CD4-positive, alpha-beta T cell treated with Interleukin-1 beta for 1 hour (primary cell): ENCODE measurements at places on chromosomes 12 and 14.

GRCh38 chr12:109386059-109386433, 38.3 kb downstream of the MYO1H start:
- no peak for DNase-seq

- no peak for DNase-seq
These were observed 196.4 kb downstream of the RPAP3 start for GRCh38 chr12:47509398-47509851.

GRCh38 chr12:19273482-19274330, 144.2 kb downstream of the PLEKHA5 start:
- peak; percentile 46 for DNase-seq

- peak; percentile 79 for DNase-seq
These were observed 7.0 kb upstream of the UBC start for GRCh38 chr12:124921200-124922031.

DNA sequence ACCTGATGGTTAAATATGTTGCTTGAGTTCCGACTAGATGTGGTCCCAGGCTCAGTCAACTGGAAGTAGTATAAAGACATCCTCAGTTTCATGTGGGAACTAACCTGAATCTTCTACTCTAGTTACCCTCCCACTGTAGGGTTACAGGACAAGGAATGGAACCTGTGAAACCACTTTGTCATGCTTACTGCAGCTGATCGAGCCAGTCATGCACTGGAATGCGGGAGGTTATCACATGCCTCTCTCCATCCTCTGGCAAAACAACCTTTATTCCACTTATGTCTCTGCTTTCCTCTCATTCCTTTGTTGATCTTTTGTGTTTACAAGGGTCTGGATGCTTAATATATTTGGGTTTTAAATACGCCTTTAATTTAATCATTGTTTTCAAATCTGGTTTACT, 111.9 kb upstream of the DDHD1 start:
- no peak for DNase-seq

- DNase-seq, result no peak
These were observed 381.9 kb downstream of the SLC16A7 start for GRCh38 chr12:59977779-59978178.

- no peak for DNase-seq
These were observed 44.8 kb upstream of the PRMT8 start for GRCh38 chr12:3446235-3446634.

- DNase-seq, result no peak
These were observed 96.1 kb downstream of the IPO8 start for GRCh38 chr12:30599608-30600007.

DNA sequence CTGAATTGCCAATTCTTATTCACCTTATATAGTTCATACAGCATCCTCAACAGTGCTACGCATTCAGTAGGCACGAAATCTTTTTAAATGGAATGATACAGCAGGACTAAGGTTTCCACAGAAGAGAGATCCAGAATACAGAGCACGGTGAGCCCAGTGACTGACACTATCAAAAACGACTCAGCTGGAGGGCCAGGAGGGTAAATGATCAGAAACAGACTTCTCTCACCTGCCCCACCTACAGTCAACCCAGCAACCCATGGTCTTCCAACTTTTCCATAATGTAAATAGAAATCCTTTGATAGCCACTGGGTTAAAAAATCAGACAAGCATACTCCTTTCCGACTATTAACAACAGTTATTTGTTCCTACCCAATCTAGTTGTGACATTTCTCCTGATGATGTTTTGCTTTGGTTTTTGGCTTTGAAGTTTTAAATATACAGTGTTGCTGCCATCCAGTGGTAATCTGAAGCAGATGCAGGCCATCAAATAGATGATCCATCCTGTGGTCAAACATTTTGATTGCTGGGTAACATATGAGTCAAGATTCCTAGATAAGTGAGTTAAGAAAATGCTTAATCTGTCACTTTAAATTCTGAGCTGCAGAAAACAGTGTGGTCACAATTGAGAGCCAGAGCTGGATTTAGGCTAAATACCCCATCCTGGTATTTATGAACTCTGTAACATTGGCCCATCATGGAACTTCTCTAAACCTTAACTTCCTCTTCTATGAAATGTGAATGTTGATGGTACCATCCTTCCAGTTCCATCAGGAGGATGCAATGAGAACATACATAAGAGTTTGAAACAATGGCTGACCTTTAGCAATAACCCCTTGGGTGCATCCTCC, 42.0 kb downstream of the GPHB5 start:
- DNase-seq, result no peak

- no peak for DNase-seq
These were observed 12.0 kb upstream of the SMIM10L1 start for GRCh38 chr12:11158885-11159444.

DNA sequence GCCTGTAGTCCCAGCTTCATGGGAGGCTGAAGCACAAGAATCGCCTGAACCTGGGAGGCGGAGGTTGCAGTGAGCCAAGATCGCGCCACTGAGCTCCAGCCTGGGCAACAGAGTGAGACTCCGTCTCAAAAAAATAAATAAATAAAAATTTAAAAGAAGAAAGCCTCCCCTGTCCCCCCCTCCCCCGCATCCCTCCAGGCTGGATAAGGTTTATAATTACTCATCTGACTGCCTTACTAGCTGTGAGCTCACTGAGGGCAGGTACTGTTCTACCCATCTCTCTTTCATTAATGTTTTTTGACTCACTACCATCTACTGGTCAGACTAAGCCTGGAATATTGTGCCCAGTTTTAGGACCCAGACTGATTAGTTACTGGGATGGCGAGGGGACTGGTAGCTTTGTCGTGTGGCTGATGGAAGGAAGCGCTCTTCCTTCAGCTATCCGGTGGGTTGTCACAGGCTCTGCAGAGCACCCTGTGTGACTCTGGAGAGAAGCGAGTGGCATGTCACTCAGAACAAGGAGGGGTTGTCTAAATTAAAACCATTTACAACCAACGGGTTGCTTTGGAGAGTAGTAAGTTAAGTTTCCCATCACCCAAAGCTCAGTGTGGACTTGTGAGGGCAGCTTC, 16.9 kb downstream of the EVL start:
- DNase-seq, result no peak

DNA sequence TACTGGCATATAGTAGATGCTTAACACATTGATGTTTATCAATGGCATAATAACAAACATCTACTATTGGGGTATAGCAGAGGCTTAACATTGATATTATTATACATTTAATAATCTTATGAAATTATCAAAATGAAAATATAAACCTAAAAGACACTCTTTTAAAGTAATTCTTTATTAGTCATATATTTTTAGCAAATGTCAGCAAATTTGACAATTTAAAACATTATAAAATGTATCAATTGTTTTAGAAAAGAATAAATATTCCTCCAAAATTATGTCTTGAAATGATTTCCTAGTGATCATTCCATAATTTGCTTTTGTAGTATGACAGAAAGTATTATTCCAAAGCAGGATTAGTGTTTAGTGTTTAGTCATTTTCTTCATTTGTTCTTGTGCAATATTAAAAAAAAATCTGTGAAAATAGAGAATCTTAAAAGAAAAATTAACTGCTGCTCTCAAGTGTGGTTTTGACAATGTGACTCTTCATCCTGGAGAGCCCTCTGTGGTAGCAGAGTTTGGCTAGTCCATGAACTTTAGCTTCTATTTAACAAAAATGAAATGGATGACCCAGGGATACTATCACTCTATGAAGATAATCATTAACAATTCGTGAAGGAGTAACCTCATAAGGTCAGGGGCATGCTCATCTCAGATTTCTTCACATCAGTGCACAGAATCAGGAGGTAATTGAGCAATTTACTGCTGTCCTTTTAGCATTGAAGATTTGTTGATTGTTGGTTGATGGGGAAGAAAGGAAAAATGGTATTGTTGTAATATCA, 1018.5 kb downstream of the LRFN5 start:
- DNase-seq, result no peak

DNA sequence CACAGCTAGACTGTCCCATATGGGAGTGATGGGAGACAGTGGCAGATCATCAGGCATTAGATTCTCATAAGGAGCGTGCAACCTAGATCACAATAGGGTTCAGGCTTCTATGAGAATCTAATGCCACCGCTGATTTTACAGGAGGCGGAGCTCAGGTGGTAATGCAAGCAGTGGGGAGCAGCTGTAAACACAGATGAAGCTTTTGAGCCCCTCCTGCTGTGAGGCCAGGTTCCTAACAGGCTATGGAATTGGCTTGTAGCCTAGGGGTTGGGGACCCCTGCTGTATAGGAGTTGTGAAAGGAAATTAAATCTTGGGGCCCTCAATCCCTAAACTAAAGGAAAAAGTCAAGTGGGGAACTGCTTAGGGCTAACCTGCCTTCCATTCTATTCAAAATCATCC, 29.6 kb downstream of the ADIPOR2 start:
- no peak for DNase-seq

- no peak for DNase-seq
These were observed 277.2 kb downstream of the TMTC2 start for GRCh38 chr12:82963956-82964355.

- DNase-seq, result no peak
These were observed 8.6 kb upstream of the CACNA1C start for GRCh38 chr12:2044165-2044564.
